ENCODE measurements at places on chromosomes 11 and 22. TPM values are rescaled to one million over a fixed set of nuclear protein-coding genes. Genes with fewer than 3 reads are reported as not detected.

The SHANK2 gene
- not detected for total RNA-seq

The RBMXL2 gene
- total RNA-seq, result not detected

The USP2 gene
- 0.20 TPM for total RNA-seq

The NOX4 gene
- not detected for total RNA-seq

The C1QTNF5 gene
- total RNA-seq, result not detected

The APOA5 gene
- not detected for total RNA-seq

The CD248 gene
- 7.8 TPM for total RNA-seq

The MOV10L1 gene
- total RNA-seq, result not detected

The RHOD gene
- total RNA-seq, result 0.59 TPM

The ADAMTS8 gene
- total RNA-seq, result 0.07 TPM

The TRIM5 gene
- total RNA-seq, result 38.2 TPM

The BUD13 gene
- 20.5 TPM for total RNA-seq
